ENCODE measurements at places on chromosomes 3 and 15.

GRCh38 chr15:90950676-90951075 is 4.0 kb upstream of the RCCD1 start:
- no peak for DNase-seq

DNA sequence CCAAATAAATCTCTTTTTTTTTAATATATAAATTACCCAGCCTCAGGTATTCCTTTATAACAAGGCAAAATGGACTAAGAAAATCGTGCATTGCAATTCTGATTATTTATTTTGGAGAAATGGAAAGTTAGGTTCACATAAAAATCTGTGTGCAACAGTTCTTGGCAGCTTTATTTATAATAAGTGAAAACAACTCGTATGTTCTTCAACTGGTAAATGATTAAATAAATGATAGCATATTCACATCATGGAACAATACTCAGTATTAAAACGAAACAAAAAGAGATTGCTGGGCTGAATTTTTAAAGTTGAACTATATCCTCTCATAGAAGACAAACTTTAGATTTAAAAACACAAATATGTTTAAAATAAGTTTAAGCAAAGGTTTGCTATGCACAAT is 176.3 kb upstream of the ZNF385D start:
- DNase-seq = no peak

DNA sequence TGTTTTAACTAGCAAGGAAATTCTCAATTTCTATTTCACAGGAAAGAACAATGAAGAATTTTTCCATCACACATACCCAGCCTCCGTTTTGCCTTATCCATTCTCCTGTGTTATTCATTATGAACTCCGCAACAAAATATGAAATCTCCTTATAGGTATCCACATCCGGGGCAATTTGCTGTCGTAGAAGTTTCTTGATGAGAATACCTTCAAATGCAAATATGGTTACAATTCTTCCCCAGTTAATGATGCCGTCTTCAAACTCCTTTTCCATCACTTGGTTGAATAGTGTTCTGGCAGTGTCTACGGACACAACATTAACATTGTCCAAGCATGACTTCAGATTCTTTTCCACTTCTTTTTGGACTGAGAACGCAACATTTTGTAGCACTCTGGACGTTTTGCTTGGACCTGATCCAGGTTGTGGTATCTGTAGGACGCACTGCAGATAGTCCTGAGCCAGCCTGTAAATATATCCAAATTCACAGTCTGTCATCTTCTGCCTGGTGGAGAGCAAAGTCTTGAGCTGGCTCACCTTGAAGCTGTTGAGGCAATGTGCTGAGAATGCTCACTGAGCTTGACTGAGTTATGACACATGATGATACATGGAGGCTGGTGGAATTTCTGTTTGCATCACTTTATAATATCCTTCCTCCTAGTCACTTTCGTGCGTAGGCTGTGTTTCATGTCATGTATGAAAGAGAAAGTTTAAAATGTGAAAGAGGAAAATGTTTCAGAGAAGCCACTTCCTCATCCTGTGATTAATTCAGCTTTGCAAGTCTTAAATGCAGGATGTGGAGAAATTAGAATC is at the start of gene BCL2A1:
BCL2A1 (minus strand) TSS at position 573 of the 811 bp plus-strand sequence; CDS start at position 496, 77 bp downstream.
- DNase-seq = peak; percentile 39

GRCh38 chr3:45712434-45713110 is 23.4 kb downstream of the SACM1L start:
- no peak for DNase-seq

DNA sequence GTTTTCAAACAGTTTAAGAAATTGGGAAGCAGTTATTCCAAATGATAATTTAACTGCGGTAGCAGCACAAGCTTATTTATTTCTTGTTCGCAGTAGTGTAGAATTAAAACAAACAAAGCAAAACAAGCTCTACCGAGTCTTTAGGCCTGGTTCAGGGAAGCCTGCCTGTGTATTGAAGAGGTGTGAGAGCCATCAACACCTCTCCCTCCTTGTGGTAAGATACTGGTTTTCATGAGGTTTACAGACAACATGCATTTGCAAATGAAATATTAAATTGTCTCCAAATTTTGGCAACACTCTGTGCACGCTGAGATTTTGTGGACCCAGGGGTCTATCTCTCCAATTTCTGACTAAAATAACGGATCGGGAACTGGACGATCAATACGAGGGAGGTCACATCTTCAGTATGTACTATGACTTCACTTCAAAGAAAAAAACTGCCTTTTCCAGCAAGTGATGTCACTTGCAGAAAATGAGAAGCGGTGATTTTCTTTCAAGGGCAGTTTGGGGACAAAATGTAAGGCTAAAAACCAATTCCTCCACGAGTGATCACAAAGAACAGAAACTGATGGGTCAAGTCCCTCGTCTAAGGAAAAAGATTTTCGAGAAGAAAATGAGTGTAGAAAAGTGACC is 721 bp downstream of the ATR start:
- no peak for DNase-seq

- no peak for DNase-seq
These were observed 184.9 kb upstream of the LPP start for GRCh38 chr3:187968883-187969580.

- DNase-seq = no peak
These were observed 169.3 kb upstream of the TRIM42 start for GRCh38 chr3:140508550-140508949.

DNA sequence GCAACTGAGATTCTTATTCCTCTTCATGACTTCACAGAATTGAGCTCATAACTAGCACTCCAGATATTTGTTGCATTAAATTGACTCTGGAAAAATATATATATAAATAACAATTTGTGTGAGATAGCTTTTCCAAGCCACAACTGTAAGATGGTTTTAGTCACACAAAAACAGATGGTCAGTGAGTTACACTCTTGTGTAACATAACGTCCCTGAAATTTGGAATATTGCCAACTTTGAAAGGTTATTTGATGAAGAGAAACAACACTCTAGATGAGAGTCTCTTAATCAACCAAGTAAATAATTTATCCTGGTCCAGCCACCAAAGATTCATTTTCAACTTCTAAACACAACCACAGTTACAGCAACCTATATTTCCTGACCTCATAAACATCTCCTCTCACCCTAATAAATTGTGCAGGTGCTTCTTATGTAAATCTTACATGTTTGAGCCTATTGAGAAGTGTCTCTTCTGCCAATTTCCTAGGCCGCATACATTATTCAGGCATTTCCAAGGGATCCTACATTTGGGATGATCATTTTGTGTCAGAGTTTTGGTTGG is 84.9 kb upstream of the ACP3 start:
- no peak for DNase-seq

DNA sequence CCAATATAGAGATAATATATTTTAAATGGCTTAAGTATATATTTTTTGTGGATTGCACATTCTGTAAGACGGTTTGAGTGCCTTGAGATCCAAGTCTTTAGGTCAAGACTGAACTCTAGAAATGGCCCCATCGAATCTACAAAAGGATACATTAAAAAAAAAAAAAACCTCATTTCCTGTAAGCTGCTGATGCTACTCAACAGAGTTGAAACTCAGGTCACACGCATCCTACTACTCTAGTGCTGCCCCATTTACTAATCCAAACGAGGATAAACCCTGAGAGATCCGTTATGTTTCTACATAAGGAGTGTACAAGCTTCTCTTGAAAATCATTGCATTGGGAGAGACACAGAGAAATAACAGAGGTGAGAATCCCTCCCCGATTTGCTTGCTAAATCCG is 187.3 kb downstream of the TIGIT start:
- no peak for DNase-seq

DNA sequence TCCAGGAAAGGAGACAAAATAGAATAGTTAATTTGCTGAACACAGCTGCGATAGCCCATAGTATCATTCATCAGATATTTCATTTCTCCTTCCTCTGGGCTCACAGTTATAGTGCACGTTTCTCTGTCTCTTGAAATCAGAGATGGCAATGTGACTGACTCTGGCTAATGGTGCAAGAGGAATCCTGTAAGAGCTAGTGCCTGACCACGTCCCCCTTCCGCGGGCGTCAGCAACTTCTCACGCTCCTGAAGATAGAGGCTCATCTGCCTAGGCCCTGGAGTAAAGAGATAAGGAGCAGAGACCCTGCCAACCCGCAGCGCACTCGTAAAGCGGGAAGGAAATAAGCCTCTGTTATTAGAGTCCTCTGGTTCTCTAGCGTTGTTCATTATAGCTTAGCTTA is 391.8 kb downstream of the VPS13C start:
- DNase-seq = no peak

- DNase-seq = no peak
These were observed 19.8 kb downstream of the LARP6 start for GRCh38 chr15:70833861-70834765.

DNA sequence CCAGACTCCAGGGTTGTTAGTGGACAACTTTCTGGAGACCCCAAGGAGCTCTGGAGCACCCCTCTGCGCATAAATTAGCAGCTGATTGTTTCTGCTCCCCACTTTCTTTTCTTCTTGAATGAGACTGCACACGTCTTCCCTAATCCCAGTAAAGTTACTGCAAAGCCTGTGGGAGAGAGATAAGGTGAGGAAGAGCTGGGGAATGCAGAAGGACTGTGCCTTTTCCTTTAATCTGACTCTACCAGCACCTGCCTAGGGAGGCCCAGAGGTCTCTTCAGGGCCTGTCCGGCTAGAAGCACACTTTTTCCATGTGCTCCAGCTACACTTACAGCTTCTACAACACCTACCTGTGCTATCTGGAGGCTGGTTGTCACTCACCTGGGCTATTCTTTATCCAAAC is 143.8 kb downstream of the KCNMB2 start:
- DNase-seq = no peak

DNA sequence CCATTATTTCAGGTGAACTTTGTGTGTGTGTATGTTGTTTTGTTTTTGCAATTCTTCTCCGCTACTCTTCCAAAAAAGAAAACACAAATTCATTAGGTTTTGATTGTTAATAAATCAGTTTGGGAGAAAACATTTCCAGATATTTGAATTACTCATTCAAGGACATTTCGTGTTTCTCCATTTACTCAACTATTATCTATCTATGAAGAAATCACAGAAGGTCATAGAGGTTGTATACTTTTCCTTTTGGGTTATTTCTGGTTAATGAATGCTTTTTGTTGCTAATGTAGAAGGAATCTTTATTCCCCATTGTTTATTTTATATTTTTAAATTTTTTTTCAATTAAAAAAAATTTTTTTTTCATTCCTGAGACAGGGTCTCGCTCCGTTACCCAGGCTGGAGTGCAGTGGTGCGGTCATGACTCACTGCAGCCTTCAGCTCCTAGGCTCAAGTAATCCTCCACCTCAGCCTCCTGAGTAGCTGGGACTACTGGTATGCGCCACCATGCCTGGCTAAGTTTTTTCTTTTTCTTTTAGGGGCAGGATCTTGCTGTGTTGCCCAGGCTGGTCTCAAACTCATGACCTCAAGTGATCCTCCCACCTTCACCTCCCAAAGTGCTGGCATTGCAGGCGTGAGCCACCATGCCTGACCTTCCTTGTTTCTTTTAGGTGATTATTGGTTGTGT is 28.4 kb downstream of the IGF1R start:
- no peak for DNase-seq

GRCh38 chr15:93265111-93265556 is 176.1 kb upstream of the RGMA start:
- DNase-seq = no peak

DNA sequence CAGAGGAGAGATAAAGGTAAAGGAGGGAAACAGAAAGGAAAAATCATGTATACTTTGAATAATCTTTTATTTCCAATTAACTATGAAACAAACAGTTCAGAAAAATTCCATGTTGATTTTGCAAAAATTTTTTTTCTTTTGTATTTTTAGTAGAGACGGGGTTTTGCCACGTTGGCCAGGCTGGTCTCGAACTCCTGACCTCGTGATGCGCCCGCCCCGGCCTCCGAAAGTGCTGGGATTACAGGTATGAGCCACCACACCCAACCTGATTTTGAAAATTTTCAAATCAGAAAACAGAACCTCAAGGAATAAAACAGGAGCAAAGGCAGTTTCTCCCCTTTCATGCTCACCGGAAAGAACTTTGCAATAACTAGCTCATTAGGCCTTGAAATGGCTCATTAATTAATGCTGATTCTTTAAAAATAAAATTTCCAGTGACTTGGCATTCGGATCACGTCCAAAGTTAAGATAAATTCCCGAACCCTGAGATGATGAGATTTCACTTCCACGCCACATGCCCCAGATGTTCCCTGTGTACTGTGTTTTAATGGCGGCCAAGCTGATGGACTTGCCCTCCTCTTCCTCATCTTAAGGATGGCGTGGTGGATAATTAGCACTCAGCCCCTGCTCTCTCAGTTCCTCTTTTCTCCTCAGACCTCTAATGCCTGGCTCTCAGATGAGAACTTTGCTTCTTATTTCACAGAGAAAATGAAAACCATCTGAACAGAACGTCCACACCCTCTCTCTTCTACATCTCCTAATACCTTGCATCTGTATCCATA is 10.8 kb downstream of the BCL2L10 start:
- no peak for DNase-seq

GRCh38 chr15:43958861-43959330 is 132.1 kb downstream of the WDR76 start:
- no peak for DNase-seq

DNA sequence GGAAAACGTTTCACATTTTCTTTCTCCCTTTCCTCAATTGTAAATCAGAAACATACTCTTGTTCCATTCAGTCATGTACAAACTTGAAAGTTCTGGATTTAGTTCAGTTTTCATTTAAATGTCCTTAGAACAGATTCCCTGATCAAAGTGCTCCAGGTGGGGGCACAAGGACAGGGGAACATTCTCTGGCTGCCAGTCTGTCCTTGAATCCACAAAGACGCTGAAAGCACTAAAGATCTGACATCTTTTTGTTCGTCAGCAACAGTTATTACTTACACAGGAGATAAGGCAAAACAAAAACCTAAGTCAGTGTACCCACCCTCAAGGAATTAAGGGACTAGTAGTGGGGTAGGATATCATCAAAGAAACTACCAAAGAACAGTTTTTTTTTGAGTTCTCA is 139.2 kb downstream of the GHSR start:
- no peak for DNase-seq

- no peak for DNase-seq
These were observed 46.2 kb downstream of the NR1D2 start for GRCh38 chr3:23991306-23991682.

- no peak for DNase-seq
These were observed 225.6 kb upstream of the ROPN1 start for GRCh38 chr3:124217542-124217941.

DNA sequence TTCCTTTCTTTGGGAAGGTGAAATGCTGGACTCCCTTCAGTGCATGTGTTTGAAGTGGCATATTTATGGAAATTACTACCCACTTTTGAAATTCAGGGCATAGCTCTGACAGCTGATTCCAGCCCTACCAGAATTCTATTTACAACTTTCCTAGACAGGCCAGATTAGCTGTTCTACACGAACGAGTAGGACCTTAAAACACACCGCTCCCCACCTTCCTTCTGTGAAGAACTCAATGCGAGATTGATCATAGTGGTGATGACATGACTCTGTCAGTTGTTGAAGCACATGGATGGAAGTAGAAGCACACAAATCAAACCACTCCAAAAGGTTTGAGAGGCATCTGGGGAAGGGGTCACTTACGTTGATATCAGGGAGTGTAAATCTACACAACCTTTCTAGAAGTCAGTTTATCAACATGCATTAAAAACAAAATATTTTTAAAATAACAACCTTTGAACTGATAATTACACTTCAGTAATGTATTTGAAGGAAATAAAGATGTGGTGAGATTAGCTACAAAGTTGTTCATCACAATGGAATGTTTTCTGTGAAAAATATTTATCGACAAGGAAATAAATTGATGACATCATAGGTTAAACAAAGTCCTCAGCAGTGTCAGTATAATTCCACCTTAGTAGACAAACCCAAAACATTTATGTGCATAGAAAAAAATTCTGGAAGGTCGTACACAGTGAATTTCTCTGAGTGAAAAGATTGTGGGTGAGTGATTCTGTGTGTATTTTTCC is 29.8 kb downstream of the RARB start:
- no peak for DNase-seq

GRCh38 chr15:53404930-53405493 is 354.5 kb downstream of the WDR72 start:
- no peak for DNase-seq
